IPS DF 6.9 (cell line): ENCODE measurements at places on chromosomes 2 and 18.

GRCh38 chr2:232503809-232504323, 16.2 kb upstream of the ECEL1 start:
- DNase-seq: no peak
- H3K4me1 ChIP-seq: peaks cover 4% of the 10 kb centered on the region
- no peak overlapping the region for H3K27ac ChIP-seq
- peak overlapping the region; percentile 73; the same call in 1 of the 2 replicates for H3K4me3 ChIP-seq
- H3K36me3 ChIP-seq: no peaks in the 10 kb centered on the region

DNA sequence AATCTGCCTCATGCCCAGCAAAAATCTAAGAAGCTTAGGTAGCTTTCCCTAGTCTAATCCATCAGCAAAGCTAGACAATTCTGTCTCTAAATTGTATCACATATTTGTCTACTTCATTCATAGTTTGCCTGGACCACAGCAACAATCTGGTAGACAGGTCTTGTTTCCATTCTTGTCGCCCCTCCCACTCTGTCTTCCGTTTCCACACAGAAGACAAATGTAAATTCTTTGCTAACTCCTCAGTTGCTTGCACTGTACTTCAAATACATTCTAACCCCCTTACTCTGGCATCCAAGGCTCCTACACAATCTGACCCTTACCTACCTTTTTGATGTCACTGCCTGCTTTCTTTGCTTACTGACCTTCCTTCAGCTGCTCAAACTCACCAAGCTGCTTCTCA, 40.1 kb downstream of the THUMPD2 start:
- DNase-seq: no peak
- H3K27ac ChIP-seq: no peak overlapping the region
- no peak overlapping the region for H3K4me3 ChIP-seq
- H3K4me1 ChIP-seq: peaks cover 2% of the 10 kb centered on the region; the same call in 1 of the 2 replicates
- H3K36me3 ChIP-seq: peaks cover 4% of the 10 kb centered on the region; the same call in 1 of the 2 replicates

GRCh38 chr2:101197215-101197745, 46.1 kb upstream of the TBC1D8 start:
- no peak for DNase-seq
- H3K36me3 ChIP-seq: no peaks in the 10 kb centered on the region
- H3K4me3 ChIP-seq: no peak overlapping the region
- no peaks in the 10 kb centered on the region for H3K4me1 ChIP-seq

- DNase-seq: no peak
- no peak overlapping the region for H3K4me3 ChIP-seq
- H3K27ac ChIP-seq: no peak overlapping the region
- H3K4me1 ChIP-seq: no peaks in the 10 kb centered on the region
- no peaks in the 10 kb centered on the region for H3K27me3 ChIP-seq
Measured at GRCh38 chr2:142668420-142668819, 209.0 kb upstream of the KYNU start.

GRCh38 chr2:193679847-193680246, 1485.1 kb upstream of the TMEFF2 start:
- H3K4me1 ChIP-seq: peaks cover 1% of the 10 kb centered on the region; the same call in 1 of the 2 replicates
- no peaks in the 10 kb centered on the region for H3K36me3 ChIP-seq
- no peak overlapping the region for H3K4me3 ChIP-seq
- H3K27me3 ChIP-seq: no peaks in the 10 kb centered on the region
- no peak for DNase-seq

- DNase-seq: peak; percentile 91
- peaks cover 2% of the 10 kb centered on the region; the same call in 1 of the 2 replicates for H3K4me1 ChIP-seq
- H3K4me3 ChIP-seq: no peak overlapping the region
- H3K27ac ChIP-seq: no peak overlapping the region
- no peaks in the 10 kb centered on the region for H3K36me3 ChIP-seq
Measured at GRCh38 chr18:6752202-6752860, 22.8 kb downstream of the ARHGAP28 start.

- H3K27me3 ChIP-seq: no peaks in the 10 kb centered on the region
- H3K4me3 ChIP-seq: no peak overlapping the region
- no peak overlapping the region for H3K27ac ChIP-seq
- no peaks in the 10 kb centered on the region for H3K36me3 ChIP-seq
Measured at GRCh38 chr2:29269095-29269764, 154.0 kb downstream of the CLIP4 start.

GRCh38 chr2:53630026-53630606, 137.5 kb upstream of the CHAC2 start:
- no peaks in the 10 kb centered on the region for H3K36me3 ChIP-seq
- no peak overlapping the region for H3K27ac ChIP-seq
- no peaks in the 10 kb centered on the region for H3K27me3 ChIP-seq
- no peak for DNase-seq

DNA sequence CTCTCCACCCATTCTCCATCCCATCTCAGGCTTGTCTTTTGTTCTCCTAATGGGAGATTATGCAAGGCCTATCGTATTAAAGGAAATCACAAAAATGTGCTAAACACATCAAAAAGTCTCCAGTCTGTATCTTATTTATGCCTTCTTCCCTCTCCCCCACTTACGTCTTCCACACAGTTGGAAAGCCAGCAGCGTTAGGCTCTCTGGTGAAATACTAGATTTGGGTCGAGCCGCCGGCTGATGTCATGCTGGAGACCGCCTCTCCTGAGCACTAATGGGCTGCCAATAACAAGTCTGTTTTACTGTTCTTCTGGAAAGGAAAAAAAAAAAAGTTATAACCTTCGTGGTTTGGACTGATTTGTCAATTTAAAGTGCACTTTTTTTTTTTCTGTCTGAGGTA, 182.7 kb upstream of the SIX2 start:
- H3K27ac ChIP-seq: no peak overlapping the region
- H3K4me1 ChIP-seq: 0 out of 2 replicates have a peak, but pooled peaks cover 1% of the 10 kb centered on the region
- DNase-seq: no peak

GRCh38 chr18:33560686-33561370, 17.2 kb upstream of the ASXL3 start:
- no peaks in the 10 kb centered on the region for H3K27me3 ChIP-seq
- DNase-seq: no peak
- H3K27ac ChIP-seq: no peak overlapping the region
- 0 out of 2 replicates have a peak, but pooled peaks cover 1% of the 10 kb centered on the region for H3K4me1 ChIP-seq
- no peak overlapping the region for H3K4me3 ChIP-seq

DNA sequence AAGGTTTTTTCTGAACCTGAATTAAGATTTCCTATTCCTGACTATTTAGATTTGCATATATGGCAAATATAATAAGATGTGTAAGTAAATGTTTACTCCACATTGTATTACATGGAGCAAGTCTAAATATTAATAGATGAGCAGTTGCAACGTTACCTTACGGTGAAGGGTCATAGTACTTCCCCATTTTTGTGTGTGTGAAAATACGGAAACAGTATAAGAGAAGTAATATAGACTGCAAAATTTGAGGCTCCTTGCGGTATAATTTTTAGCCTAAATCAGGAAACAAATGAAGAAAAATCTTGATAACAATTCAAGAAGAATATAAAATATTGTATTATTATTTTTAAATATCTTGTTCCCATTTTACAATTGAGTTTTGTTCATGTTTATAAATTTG, 434.2 kb downstream of the GRB14 start:
- H3K4me1 ChIP-seq: no peaks in the 10 kb centered on the region
- no peaks in the 10 kb centered on the region for H3K27me3 ChIP-seq
- no peaks in the 10 kb centered on the region for H3K36me3 ChIP-seq
- H3K4me3 ChIP-seq: no peak overlapping the region

DNA sequence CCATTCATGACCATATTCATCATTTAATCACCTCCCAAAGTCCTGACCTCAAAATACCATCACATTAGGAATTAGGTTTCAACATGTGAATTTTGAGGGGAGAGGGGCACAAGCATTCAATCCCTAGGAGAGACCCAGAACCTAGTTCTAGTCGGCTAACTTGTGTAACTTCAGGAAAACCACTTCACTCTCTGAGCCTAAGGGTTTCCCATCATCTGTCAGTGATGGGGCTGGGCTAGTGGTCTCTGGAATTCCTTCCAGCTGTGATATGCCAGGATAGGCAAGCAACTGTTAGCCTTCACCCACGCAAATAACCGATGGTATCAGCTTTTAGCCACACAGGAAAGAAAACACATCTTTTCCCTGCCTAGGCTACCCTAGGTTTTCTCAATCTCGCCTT, 52.5 kb upstream of the MEX3C start:
- H3K27me3 ChIP-seq: no peaks in the 10 kb centered on the region
- H3K27ac ChIP-seq: no peak overlapping the region
- no peak for DNase-seq
- no peaks in the 10 kb centered on the region for H3K4me1 ChIP-seq
- no peaks in the 10 kb centered on the region for H3K36me3 ChIP-seq
- no peak overlapping the region for H3K4me3 ChIP-seq

DNA sequence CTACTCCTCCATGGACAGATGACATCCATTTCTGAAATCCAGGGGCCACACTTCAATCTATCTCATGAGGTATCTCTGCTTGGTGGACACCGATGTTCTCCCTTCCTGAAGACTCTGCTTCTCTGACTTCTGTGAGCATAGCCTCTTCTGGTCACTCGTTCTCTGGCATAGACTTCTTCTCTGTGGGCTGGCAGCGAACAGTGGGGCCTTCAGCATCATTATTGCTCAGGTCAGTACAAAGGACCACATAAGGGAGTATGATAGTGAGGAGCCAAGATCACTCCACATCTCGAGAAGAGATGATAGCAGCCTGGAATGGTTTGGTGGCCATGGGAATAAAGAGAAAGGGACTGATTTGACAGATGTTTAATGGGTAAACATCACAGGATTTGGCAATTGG, 8.0 kb upstream of the KCMF1 start:
- 0 out of 2 replicates have a peak, but pooled peaks cover 4% of the 10 kb centered on the region for H3K36me3 ChIP-seq
- H3K4me3 ChIP-seq: no peak overlapping the region
- peaks cover 5% of the 10 kb centered on the region for H3K4me1 ChIP-seq
- DNase-seq: no peak
- no peak overlapping the region for H3K27ac ChIP-seq
- no peaks in the 10 kb centered on the region for H3K27me3 ChIP-seq

GRCh38 chr2:84579661-84580060, 63.4 kb downstream of the DNAH6 start:
- DNase-seq: no peak
- no peak overlapping the region for H3K27ac ChIP-seq
- no peaks in the 10 kb centered on the region for H3K4me1 ChIP-seq
- no peaks in the 10 kb centered on the region for H3K27me3 ChIP-seq

DNA sequence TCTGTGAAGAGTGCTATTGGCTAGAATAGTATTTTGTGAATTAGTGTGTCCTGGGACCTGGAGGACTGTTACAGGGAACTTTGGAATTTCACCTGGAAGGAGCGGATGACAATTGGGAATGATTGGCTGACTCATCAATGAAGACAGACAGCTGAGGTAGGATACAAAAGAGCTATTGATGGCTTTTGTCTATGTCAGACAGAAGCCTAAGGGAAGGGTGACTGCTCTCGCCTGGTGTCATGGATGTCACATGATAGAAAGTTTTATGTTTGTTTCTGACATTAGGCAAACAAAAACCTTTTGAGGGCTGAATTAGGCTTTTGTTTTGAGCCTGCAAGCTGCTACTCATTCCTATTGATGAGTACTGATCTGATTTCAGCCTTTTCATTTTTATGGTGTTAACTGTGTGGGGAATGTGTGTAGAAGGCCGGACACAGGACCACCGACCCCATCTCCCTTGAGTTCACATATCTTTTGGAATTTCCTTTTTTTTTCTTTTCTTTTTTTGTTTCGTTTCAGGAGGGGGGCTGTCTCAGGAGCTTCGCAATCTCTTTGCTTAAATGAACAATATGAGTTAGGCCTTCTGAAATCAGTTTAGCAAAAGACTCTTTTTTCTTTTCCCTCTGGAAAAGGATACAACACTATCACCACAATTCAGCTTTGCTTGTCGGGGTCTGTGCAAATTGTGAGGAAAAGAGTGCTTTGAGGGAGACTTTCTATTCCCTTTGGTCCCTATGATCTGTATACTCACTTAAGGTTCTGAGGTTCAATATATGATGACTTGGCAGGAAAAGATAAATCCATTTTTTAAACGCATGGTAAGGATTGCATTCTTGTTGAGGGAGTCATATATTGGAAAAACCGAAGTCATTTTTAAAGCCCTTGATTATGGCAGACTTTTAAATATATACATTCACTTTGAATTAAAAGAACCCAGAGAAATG, 207.9 kb upstream of the FIGN start:
- no peak overlapping the region for H3K27ac ChIP-seq
- H3K4me1 ChIP-seq: no peaks in the 10 kb centered on the region
- no peak for DNase-seq
- H3K36me3 ChIP-seq: no peaks in the 10 kb centered on the region
- H3K27me3 ChIP-seq: no peaks in the 10 kb centered on the region

GRCh38 chr2:58594175-58594574, 353.1 kb upstream of the FANCL start:
- H3K4me3 ChIP-seq: no peak overlapping the region
- no peak for DNase-seq
- H3K4me1 ChIP-seq: no peaks in the 10 kb centered on the region
- no peaks in the 10 kb centered on the region for H3K27me3 ChIP-seq

DNA sequence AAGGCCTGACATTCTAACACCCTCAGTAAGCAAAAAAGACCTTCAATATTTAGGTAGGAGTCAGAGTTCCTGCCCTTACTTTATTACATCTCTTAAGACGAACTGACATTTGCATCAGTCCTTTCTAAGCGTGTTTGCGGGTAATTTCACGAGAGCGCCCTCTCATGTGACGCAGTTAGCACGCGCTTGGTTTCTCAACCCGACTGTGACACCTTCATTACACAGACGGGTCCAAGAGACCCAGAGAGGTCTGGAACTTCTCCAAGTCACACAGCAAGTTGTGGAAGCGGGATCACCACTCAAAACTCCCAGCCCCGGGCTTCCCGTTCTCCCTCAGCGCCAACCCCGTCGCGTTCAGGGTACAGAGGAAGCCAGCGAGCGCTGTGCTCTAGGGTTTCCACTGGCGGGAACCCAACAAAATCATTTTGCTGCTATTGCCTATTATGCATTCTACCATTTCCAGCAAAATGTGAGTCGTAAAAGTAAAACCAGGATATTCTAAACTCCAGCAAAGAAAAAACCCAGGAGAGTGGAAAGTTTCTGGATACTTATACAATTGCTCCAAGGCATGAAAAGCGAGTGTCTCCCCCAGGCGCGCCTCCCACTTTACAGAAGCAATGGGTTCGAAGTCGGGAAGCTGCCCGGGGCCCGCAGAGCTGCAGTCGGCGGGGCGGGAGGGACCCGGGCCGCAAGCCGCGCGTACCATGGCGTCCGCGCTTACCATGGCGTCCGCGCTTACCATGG, 601 bp downstream of the ENOSF1 start:
- H3K4me3 ChIP-seq: peak overlapping the region; percentile 77; the same call in 1 of the 2 replicates
- H3K4me1 ChIP-seq: 0 out of 2 replicates have a peak, but pooled peaks cover 1% of the 10 kb centered on the region
- no peak for DNase-seq
- no peaks in the 10 kb centered on the region for H3K27me3 ChIP-seq
- no peaks in the 10 kb centered on the region for H3K36me3 ChIP-seq
- no peak overlapping the region for H3K27ac ChIP-seq

GRCh38 chr2:176128172-176128981, 1.1 kb upstream of the HOXD8 start:
- no peak for DNase-seq
- no peaks in the 10 kb centered on the region for H3K36me3 ChIP-seq
- H3K4me1 ChIP-seq: 0 out of 2 replicates have a peak, but pooled peaks cover 5% of the 10 kb centered on the region
- H3K4me3 ChIP-seq: no peak overlapping the region
- H3K27me3 ChIP-seq: peaks cover 88% of the 10 kb centered on the region

- no peak overlapping the region for H3K27ac ChIP-seq
- DNase-seq: no peak
- no peaks in the 10 kb centered on the region for H3K4me1 ChIP-seq
Measured at GRCh38 chr2:150438041-150438440, 49.4 kb downstream of the RND3 start.

- no peaks in the 10 kb centered on the region for H3K4me1 ChIP-seq
- H3K4me3 ChIP-seq: no peak overlapping the region
- H3K27me3 ChIP-seq: no peaks in the 10 kb centered on the region
- H3K27ac ChIP-seq: no peak overlapping the region
- H3K36me3 ChIP-seq: no peaks in the 10 kb centered on the region
Measured at GRCh38 chr2:128092656-128093055, 1.7 kb downstream of the UGGT1 start.

GRCh38 chr2:189442468-189442867, 1.2 kb downstream of the WDR75 start:
- no peak overlapping the region for H3K27ac ChIP-seq
- no peaks in the 10 kb centered on the region for H3K27me3 ChIP-seq
- no peak for DNase-seq
- H3K36me3 ChIP-seq: no peaks in the 10 kb centered on the region
- H3K4me3 ChIP-seq: no peak overlapping the region
